ENCODE measurements at places on chromosomes 2 and 18.
A peak's percentile ranks its signal among the peaks of the same experiment; 100 is the strongest.

DNA sequence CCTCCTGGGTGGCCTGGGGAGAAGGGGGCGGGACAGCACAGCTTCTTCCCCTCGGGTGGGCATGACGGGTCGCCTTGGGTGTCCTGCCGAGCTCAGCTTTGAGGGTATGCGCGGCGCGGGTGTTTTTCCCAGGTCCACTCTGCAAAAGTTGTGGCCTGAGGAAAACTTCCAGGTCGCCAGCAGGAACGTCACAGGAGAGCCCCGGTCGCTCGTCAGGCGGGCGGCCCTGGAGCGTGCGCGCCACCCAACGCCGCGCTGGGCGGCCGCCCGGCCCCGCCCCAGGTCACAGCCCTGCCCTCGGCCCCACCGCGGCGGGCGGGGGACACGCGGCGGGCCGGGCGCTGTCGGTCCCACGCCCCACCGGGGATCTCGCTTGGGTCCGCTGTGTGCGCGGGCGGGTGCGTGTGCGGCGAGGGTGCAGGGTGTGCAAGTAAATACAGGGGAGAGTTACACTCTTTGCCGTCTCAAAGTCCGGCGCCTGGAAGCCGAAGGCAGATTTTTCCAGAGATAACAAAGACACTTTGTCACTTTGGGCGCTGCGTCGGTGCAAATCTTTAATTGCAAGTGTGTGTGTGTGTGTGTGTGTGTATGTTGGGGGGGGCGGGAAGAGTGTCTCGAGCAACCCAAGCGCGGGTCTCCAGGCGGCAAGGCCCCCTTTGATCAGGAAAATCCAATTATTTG is 616 bp upstream of the SP5 start:
- DNase-seq: no peak

- DNase-seq: no peak
Observed at GRCh38 chr2:235958221-235958930, 209.8 kb downstream of the GBX2 start.

DNA sequence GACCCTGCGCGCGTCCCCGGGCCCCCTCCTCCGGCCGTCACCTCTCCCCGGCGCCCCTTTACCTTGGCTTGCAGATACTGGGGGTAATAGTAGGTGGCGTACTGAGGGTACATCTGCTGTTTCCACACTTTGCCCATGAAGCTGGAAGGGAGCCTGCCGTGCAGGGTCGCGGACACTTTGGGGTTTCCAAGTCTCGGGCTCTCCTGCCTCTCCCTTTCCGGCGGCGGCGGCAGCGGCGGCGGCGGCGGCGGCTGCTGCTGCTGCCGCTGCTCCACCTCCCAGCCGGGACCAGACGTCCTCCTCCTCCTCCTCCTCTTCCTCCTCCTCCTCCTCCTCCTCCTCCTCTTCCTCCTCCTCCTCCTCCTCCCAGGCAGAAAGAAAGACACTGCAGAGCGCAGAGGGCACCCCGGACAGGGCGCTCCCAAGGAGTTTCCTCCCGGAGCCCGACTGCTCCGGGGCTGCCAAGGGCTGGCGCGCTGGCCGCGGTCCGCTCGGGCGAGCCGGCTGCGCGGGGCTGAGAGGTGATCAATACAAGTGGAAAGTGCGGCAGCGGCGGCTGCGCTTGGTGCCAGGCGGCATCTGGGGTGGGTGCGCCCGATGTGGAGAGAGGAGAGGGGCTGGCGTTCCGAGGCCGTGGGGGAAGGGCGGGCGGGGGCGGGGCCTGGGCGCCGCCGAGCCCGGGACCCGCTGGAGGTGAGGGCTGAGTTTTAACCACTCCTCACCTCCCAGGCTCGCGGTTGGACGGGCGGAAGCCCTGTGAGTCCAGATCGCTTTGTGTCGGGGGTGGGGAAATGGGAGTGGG is at the start of gene RBMS1:
Gene RBMS1, minus strand, starts transcription at position 581 of the 802 bp plus-strand sequence. Its CDS starts 444 bp downstream, at position 137.
- peak; percentile 44 for DNase-seq

DNA sequence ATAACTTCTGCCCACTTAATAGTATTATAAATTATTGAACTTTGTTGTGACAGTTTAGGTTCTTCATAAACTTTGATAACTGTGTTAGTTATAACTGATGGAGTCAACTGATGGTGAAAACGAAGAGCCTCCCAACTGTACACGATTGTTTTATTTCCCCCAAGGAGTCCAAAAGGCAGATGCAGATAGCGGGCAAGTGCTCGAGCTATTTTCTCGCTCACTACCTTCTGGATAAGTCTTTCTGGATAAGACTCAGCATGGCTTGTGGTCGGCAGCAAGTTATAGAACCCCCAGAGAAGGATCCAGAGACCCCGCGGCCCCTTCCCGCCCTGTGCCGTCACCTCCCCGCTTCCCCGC is 517 bp downstream of the GCFC2 start:
- DNase-seq: no peak

- DNase-seq: no peak
Observed at GRCh38 chr2:237092506-237092905, 6.8 kb downstream of the COPS8 start.

DNA sequence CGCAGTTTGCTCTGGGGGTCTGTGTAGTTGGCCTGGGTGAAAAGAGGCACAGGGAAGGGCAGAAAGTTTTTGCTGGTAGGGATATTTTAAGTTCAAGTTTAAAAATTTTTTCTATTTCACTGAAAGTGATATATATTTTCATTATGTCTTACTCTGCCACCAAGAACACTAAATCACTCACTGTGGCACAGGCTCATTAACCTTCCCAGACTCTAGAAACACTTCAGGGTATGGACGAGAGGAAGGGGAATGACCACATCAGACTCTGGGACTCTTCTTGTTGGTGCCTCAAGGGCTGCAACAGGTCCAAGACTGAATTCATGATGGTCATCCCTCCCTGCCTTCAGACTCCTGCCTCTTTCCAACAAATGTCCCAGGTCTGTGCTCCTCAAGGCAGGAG is 29.0 kb downstream of the INO80C start:
- DNase-seq: no peak

- no peak for DNase-seq
Observed at GRCh38 chr18:12828116-12829051, 55.7 kb downstream of the PTPN2 start.

- no peak for DNase-seq
Observed at GRCh38 chr2:197158591-197159550, 151.7 kb downstream of the ANKRD44 start.

GRCh38 chr2:237967463-237967951 is 693 bp downstream of the UBE2F start:
- DNase-seq: peak; percentile 32

DNA sequence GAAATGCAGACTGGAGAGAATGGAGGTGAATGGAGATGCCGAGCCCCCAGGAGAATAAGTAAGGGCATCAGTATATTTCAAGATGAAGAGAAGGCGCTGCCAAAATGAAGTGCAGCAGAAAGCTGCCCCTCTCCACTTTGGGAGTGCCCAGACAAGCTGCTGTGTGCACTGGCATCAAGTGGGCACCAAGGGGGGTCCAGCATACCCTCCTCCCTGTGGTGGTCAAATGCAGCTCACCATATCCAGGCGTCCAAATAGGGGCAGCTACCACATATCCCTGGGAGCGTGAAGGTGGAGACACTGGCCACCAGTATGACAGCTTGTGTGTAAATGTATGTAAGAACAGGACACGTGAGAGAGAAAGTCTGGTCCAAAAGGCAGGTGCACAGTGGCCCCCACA is 236.6 kb downstream of the KLHL29 start:
- DNase-seq: no peak

DNA sequence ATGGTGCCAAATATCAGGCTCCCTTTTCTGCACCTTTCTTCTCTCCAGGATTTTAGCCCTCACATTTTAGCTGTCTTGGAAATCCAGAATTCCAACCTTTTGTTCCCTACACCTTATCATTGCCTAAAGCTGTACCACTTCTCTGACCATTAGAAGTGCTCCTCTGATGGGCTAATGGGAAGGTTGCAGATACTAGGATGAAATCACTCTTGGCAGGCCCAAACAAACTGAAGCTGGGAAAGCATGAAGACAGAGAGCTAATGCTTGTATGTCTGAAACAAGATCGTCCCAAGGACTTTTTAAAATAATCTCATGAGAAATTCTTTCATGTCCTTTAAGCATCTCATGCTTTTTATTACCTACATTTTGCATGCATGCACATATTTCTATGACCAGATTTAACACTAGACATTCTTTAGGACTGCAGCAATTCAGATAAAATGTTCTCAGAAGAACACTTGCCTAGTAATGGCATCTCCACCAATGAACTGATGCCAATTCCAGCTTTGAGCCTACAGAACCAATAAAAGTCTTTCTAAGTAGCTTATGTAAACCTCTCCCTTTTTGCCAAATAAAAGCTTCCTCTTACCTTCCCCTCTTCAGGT is 98.4 kb upstream of the OSR1 start:
- DNase-seq: no peak

- no peak for DNase-seq
Observed at GRCh38 chr18:29096079-29096770, 919.3 kb upstream of the CDH2 start.

- DNase-seq: peak; percentile 100
Observed at GRCh38 chr2:237223201-237223861, 137.6 kb downstream of the COPS8 start.

DNA sequence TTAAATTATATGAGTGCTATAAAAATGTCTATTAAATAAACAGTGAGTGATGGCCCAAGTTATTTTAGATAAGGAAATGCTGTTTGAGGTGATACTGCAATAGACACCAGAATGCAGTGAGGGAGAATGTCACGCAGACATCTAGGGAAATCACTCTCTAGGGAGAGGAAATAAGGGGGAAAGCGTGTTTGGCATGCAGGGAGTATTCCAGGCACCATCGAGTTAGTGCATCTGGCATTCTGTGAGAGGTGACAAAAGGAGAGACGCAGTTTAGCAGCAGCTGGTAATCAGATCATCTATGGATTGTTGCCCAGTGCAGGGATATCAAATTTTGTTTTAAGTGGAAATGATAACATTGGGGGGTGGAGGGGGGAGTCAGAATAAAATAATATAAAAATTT is 175.4 kb upstream of the NETO1 start:
- DNase-seq: no peak

- DNase-seq: no peak
Observed at GRCh38 chr2:202251494-202251893, 13.1 kb upstream of the SUMO1 start.

DNA sequence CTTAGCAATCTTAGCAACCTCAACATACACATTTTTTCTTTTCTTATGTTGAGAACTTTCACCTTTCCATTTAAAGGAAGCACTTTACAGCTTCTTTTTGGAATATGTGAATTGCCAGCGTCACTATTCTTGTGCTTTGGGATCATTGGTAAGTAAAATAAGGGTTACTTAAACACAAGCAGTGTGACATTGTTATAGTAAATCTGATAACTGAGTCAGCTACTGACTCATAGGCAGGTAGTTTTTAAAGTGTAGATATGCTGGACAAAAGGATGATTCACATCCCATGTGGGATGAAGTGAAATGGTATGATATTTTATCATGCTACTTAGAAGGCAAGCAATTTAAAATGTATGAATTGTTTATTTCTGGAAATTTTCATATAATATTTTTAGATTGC is 637.2 kb downstream of the DCDC2C start:
- DNase-seq: no peak

DNA sequence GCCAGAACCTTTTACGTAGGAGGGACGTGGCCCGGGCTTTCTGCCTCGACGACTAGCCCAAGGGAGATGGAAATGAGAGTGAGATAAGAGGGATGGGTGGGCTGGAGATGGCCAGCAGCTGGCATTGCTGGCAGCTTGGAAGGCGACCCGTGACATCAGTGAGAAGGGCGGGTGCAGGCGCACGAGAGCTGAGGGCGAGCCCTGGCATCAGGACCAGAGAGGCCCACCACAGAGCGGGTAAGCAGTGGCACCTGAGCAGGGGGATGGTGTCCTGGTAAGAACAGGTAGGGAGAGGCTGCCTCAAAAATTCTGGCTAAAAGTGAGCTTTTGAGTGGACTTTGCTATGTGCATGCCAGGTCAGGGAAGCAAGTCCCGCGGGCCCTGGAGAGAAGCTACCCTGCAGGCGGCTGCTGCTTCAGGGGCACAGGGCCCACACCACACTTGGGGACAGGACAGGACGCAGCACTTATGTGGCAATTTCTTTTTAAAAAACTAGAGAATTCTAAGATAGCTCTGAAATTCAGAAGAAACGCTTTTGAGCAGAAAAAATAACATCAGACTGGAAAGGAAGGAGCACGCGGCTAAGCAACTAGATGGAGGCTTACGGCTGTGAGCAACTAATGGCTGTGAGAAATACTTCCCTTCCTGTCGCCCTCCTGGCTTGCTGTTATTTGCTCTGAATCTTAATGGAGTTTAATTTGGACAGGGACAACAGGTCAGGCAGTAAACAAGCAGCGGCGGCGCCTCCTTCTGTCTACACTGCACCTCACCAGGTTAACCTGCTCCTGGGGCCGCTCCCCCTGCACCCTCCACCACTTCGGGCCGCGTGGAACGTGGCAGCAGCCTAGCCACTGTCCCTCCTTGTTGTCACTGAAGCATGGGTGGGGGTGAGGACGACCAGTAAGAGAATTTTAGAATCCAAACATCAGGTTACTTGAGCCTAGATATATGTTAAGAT is 20.5 kb downstream of the THAP4 start:
- no peak for DNase-seq

GRCh38 chr18:7786569-7786968 is 219.5 kb downstream of the PTPRM start:
- DNase-seq: no peak

- DNase-seq: no peak
Observed at GRCh38 chr18:7727361-7728076, 160.4 kb downstream of the PTPRM start.

GRCh38 chr2:46170611-46171350 is 126.4 kb upstream of the EPAS1 start:
- no peak for DNase-seq

GRCh38 chr2:96764253-96764637 is 3.5 kb downstream of the CNNM4 start:
- DNase-seq: no peak

DNA sequence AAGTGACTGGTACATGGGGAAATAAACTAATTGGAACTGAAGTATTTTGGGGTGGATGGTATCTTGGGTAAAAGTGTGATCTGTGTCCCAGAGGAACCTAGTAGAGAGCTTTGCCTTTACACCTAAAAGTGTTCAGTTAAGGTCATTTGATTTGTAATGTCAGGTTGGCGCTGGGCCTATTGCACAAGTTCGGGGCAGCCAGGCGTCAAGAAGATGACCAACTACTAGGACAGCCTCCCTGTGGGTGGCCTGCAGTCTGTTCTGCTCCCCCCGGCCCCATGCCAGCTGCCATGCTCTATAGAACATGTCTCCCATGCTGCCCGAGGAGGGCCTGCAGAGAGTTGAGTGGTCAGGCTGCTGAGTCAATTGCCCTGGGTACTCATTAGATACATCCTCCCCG is 10.1 kb downstream of the RRM2 start:
- DNase-seq: no peak

GRCh38 chr18:57621246-57621604 is 411 bp downstream of the NARS1 start:
- DNase-seq: no peak

Data from fibroblast of mammary gland (primary cell).